ENCODE measurements at places on chromosomes 4 and X.

DNA sequence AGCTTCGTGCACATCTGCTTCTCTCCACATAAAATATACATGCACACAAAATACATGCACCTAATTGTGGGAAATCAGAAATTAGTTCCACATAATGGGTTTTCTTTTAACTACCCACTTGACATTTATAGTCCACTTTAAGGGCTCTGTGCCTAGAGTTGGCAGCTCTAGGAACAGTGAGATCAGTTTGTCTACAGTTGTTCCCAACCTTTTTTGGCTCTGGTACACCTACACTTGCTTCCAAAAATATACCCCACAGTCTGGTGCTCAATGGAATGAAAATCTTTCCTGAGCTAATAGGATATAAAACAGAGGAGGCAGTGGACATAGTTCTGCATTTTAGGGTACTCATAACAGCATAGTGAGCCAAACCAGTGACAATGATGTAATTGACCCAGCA is 36.1 kb downstream of the HDAC8 start:
- no peaks in the 10 kb centered on the region for H3K36me3 ChIP-seq
- no peak for DNase-seq
- no peak overlapping the region for H3K27ac ChIP-seq
- H3K4me3 ChIP-seq = no peak overlapping the region

- H3K27me3 ChIP-seq = no peaks in the 10 kb centered on the region
- no peaks in the 10 kb centered on the region for H3K36me3 ChIP-seq
- H3K4me1 ChIP-seq = no peaks in the 10 kb centered on the region
- H3K27ac ChIP-seq = no peak overlapping the region
- DNase-seq = peak; percentile 28
- H3K4me3 ChIP-seq = no peak overlapping the region
Measured at GRCh38 chr4:145957302-145957701, 18.7 kb upstream of the ZNF827 start.

DNA sequence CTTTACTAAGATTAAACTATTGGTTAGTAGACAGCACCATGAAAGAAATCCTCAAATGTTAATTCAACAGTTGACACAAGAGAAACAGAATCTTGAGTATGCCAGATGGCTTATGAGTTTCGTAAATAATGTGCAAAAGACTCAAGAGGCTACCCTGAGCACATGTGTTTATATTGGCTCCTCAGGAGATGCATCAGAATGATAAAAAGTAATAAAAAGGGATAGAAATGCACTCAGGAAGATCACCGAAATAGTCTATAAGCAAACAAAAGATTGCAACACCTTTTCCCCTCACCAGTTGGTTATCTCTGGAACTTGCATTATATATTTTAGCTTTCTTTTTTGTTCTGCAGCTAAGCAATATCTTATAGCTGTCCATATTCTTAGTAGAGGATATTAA is 84.4 kb downstream of the SCFD2 start:
- no peak overlapping the region for H3K4me3 ChIP-seq
- H3K27ac ChIP-seq = no peak overlapping the region

DNA sequence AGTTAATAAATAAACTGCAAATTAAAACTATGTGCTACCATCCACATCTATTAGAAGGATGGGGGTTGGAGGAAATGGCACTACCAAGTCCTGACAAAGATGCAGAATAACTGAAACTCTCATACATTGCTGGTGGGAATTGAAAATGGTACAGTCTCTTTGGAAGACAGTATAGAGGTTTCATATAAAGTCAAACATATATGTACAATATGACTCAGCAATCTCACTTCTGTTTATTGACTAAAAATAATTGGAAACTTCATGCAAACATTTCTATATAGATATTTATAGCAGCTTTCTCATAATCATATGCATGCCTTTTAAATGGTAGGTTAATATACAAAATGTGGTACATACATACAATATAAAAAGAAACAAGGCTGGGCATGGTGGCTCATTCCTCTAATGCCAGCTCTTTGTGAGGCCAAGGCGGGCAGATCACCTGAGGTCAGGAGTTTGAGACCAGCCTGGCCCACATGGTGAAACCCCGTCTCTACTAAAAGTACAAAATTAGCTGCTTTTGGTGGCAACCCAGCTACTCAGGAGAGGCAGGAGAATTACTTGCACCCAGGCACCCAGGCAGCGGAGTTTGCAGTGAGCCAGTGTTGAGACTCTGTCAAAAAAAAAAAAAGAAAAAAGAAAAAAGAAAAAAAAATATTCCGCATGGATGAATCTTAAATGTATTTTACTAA is 225.0 kb upstream of the CXXC4 start:
- no peak overlapping the region for H3K27ac ChIP-seq
- no peaks in the 10 kb centered on the region for H3K4me1 ChIP-seq
- DNase-seq = no peak

DNA sequence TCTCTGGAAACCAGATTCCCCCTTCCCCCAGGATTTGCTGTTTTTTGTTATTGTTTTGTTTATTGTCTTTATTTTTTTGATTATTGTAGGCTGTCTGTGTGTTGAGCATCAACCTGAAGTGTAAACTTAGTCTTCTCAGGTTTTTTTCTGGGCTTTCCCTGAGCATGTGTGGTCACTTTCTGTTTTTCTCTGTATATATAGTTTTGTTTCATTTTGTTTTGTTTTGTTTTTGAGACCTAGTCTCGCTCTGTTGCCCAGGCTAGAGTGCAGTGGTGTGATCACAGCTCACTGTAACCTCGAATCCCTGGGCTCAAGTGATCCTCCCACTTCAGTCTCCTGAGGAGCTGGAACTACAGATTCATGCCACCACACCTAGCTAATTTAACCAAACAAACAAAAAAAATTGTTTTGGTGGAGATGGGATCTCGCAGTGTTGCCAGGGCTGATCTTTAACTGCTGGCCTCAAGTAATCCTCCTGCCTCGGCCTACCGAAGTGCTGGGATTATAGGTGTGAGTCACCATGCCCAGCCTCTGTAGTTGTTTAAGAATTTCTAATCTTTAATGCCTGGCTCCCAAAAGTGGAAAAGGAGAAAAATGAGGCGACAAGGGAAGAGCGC is 9.1 kb downstream of the IL13RA1 start:
- no peak for DNase-seq
- no peaks in the 10 kb centered on the region for H3K27me3 ChIP-seq
- no peak overlapping the region for H3K27ac ChIP-seq
- no peaks in the 10 kb centered on the region for H3K36me3 ChIP-seq

DNA sequence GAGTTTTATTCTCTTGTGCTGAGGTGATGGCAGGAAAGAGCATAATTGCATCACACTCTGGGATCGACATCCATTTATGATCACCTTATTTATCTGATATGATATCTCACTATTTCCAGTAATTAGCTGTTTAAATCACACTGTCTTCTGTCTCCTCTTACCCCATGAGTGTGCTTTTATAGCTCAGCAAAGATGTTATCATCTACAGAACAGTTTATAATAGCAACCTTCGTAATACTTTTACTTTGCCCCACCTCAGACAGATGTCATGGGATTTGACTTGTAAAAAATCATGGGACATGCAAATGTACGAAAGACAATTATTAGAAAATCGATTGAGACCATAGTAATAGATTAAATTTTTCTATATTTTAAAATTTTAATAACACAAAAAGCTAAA is 1122.3 kb upstream of the PCDH10 start:
- no peaks in the 10 kb centered on the region for H3K4me1 ChIP-seq
- H3K27ac ChIP-seq = no peak overlapping the region
- no peak for DNase-seq
- no peaks in the 10 kb centered on the region for H3K36me3 ChIP-seq
- no peaks in the 10 kb centered on the region for H3K27me3 ChIP-seq
- H3K4me3 ChIP-seq = no peak overlapping the region

DNA sequence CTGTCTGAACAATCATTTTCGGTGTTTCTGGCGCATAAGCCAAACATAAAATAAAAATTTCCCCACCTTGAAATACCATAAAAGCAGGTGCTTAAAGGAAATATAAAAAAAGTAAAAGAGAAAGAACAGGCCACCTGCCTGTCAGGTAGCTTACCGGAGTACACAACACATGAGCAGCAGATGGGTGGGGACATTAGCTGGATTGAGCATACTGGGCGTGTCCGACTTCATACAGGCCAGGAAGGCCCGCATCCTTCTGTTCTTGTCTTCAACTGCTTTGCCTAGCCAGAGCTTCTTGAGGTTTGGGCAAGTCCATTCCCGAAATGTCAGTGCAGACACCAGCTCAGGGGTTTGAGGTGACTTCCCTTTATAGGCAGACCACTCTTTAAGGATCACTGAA is 66.7 kb downstream of the FAM120C start:
- H3K27ac ChIP-seq = no peak overlapping the region
- H3K27me3 ChIP-seq = no peaks in the 10 kb centered on the region
- no peaks in the 10 kb centered on the region for H3K36me3 ChIP-seq
- no peak for DNase-seq
- H3K4me1 ChIP-seq = no peaks in the 10 kb centered on the region

DNA sequence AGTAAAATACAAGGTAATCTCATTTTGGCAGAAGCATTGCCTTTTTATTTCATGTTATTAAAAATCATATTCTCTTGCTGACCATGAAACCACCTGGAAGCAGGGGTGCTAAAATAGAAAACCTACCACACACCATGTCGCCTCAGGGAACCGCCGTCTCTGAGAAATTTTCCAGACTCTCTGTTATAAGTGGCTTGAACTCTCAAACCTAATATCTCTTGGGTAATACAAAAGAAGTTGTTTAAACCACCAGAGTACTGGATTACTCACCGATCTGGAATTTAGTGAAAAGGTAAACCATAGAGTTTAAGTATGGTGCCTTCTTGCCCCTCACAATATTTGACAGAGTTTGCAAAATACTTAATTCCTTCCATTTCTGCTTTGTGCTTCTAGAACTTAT is 27.7 kb downstream of the ENPP6 start:
- H3K27ac ChIP-seq = no peak overlapping the region
- H3K4me1 ChIP-seq = peaks cover 2% of the 10 kb centered on the region
- H3K4me3 ChIP-seq = no peak overlapping the region
- DNase-seq = no peak
- no peaks in the 10 kb centered on the region for H3K36me3 ChIP-seq

Measured in mesendoderm (in vitro differentiated cells).